Posterior cingulate gyrus (tissue), 11 donors: ENCODE measurements at places on chromosomes 2 and 18.

GRCh38 chr2:144511226-144511810, 8.6 kb downstream of the ZEB2 start:
- DNase-seq: no peak

GRCh38 chr2:201631041-201631440, 12.3 kb downstream of the TMEM237 start:
- DNase-seq: no peak

DNA sequence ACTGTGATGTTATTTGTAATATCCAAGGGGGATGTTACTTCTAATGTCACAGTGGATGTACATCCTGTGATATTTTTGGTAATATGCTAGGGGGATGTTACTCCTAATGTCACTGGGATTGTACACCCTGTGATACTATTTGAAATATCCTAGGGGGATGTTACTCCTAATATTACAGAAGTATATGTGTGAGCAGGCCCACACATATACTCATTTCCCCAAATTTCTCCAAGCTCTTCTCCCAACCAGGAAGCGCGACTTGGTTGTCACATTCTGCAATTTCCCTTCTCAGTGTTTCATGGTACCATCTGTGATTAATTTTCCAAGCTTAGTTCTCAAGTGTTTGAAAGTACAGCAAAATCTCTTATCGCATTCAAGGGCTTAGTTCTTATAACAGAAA, 29.5 kb upstream of the CHN1 start:
- no peak for DNase-seq

GRCh38 chr2:63981702-63982103, 37.5 kb downstream of the VPS54 start:
- DNase-seq: no peak

- no peak for DNase-seq
Measured at GRCh38 chr18:53747210-53747609, 477.3 kb downstream of the MBD2 start.

- no peak for DNase-seq
Measured at GRCh38 chr2:62381656-62382055, 124.3 kb downstream of the TMEM17 start.

GRCh38 chr2:27152102-27152795, 3.4 kb downstream of the TCF23 start:
- DNase-seq: no peak

- no peak for DNase-seq
Measured at GRCh38 chr2:145323512-145323911, 803.6 kb upstream of the ZEB2 start.

- DNase-seq: peak; percentile 11
Measured at GRCh38 chr2:42953216-42953615, 160.8 kb upstream of the HAAO start.

- DNase-seq: peak; percentile 43
Measured at GRCh38 chr18:43271593-43272432, 5.5 kb downstream of the SYT4 start.
